ENCODE measurements at places on chromosomes 11 and 22.

DNA sequence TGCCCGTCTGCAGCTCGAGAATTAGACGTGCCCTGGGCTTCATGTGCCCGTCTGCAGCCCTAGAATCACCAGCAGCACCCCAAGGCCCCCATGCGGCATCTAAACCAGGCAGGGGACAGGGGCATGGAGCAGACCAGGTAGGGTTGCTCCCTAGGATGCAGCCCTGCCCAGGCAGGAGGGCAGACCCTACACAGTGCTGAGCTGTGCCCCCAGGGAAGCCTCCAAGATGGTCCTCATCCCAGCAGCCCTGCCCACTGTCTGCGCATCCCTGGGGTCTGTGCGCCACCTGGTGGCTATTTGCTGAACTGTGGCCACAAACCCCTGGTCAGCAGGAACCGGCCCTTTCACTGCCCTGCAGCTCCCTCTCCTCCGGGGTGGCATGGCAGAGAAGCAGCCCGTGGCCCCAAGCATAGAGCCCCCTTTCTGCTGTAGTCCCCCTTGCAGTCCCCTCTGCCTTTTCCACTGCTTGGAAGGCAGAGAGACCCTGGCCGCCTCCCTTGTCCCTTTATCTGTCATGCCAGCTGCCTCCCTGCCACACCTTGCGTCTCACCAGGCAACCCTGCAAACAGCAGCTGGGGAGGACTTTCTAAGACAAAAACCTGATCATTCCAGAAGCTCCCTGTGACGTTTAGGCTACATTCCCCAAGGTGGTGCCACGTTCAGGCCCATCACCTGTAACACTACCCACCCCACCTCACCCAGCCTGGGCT lies 86.6 kb downstream of the KCNQ1 start:
- peak; percentile 77 for DNase-seq

GRCh38 chr11:111525456-111525855 lies 10.9 kb downstream of the HOATZ start:
- DNase-seq = no peak

GRCh38 chr11:63911440-63911839 lies 5.5 kb downstream of the RCOR2 start:
- no peak for DNase-seq

GRCh38 chr11:69470301-69470700 lies 11.2 kb upstream of the LINC01488 start:
- DNase-seq = no peak

Measured in activated T-cell treated with anti-CD3 and anti-CD28 coated beads, Interleukin-2, amount 50 U/mL, for 1 hour (primary cell).